ENCODE measurements at places on chromosomes 1 and 21.

- DNase-seq, result no peak
These were observed 176.8 kb downstream of the FAF1 start for GRCh38 chr1:50783286-50783685.

DNA sequence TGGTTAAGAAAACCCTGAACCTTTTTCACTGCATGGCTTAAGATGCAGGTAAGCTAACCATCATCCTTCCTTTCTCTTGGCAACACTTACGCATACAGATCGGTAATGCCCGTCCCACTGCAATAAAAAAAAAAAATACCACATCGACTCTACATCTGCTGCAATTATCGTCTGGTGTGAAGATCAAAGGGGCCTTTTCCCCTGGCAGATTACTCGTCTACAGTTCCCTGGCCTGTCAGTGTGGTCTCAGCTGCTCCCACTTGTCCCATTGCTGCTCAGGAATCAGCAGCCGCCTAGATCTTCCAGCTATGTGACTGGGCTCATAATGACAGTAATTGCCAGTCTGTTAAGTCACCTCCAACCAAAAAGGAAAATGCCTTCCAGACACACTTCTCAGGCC lies 133.1 kb downstream of the SETD4 start:
- no peak for DNase-seq

- DNase-seq, result no peak
These were observed 685 bp downstream of the RIMKLA start for GRCh38 chr1:42381280-42381673.

DNA sequence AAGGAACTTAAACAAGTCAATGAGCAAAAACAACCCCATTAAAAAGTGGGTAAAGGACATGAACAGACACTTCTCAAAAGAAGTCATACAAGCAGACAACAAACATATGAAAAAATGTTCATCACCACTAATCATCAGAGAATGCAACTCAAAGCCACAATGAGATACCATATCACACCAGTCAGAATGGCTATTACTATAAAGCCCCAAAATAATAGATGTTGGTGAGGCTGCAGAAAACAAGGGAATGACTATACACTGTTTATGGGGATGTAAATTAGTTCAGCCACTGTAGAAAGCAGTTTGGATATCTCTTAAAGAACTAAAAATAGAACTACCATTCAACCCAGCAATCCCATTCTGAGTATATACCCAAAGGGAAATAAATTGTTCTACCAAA lies 51.2 kb downstream of the MRPL39 start:
- no peak for DNase-seq

GRCh38 chr1:111618961-111619634 lies 491 bp upstream of the RAP1A start:
- no peak for DNase-seq

- peak; percentile 43 for DNase-seq
These were observed 45.6 kb downstream of the KYAT3 start for GRCh38 chr1:88946861-88947260.

- DNase-seq, result no peak
These were observed 27.8 kb upstream of the ZNF281 start for GRCh38 chr1:200437556-200438203.
